ENCODE measurements at places on chromosomes 16 and 17. TPM values are rescaled to one million over a fixed set of nuclear protein-coding genes. Genes with fewer than 3 reads are reported as not detected.

DNA sequence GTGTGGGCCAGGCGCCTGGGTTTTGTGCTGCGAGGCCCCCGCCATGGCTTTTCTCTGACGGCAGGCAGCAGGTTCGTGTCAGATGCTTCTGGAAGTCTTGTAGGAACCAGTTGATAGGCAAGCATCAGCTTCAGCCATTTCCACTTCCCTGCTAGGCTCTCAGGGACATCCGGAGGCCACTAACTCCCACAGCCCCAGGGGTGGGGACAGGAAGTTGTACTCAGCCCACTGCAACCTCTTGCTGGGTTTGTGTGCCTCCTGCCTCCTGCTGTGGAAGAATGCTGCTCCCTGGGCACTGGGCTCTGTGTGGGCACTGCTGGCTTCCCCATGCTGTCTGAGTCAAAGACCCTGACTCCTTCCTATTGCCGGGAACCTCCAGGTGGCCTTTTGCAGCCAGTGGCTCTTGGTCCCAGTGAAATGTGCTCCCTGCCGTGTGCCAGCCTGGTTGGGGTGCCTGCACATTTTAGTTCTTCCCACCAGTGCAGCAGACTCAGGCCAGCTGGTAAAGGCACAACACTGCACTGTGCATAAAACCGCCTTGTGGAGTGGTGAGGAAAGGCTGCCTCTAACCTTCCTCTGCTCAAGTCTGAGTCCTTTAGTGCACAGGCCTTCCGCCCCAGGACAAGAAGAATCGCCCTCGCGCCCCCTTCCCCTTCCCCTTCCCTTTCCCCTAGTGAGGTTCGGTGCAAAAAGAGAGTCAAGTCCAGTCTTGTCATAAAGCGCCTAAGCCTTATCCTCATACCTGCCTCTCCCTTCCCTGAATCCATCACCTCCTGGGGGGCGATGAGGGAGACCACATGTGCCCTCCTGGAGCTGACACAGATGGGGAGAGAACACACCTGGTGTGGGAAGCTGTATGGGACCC lies 16.6 kb downstream of the LDHD start:
- no peak overlapping the region for H3K4me3 ChIP-seq
- peak overlapping the region; percentile 78 for H3K27ac ChIP-seq
- peaks cover 39% of the 10 kb centered on the region for H3K4me1 ChIP-seq
- no peaks in the 10 kb centered on the region for H3K27me3 ChIP-seq
- peak; percentile 69 for DNase-seq

- no peaks in the 10 kb centered on the region for H3K4me1 ChIP-seq
- H3K27ac ChIP-seq: no peak overlapping the region
- no peak overlapping the region for H3K4me3 ChIP-seq
- no peak for DNase-seq
- peaks cover 60% of the 10 kb centered on the region for H3K36me3 ChIP-seq
These were observed 53.6 kb upstream of the ICAM2 start for GRCh38 chr17:64073771-64074703.

GRCh38 chr16:59510008-59510424 lies 775.9 kb upstream of the GOT2 start:
- no peaks in the 10 kb centered on the region for H3K4me1 ChIP-seq
- H3K4me3 ChIP-seq: no peak overlapping the region
- H3K27ac ChIP-seq: no peak overlapping the region
- no peak for DNase-seq
- no peaks in the 10 kb centered on the region for H3K36me3 ChIP-seq

GRCh38 chr17:16962804-16963203 lies 9.1 kb downstream of the TNFRSF13B start:
- no peak overlapping the region for H3K27ac ChIP-seq
- peaks cover 7% of the 10 kb centered on the region for H3K27me3 ChIP-seq
- DNase-seq: no peak

GRCh38 chr17:80114758-80115157 lies 13.4 kb downstream of the GAA start:
- DNase-seq: no peak
- no peak overlapping the region for H3K27ac ChIP-seq
- no peaks in the 10 kb centered on the region for H3K4me1 ChIP-seq
- H3K4me3 ChIP-seq: no peak overlapping the region
- no peaks in the 10 kb centered on the region for H3K36me3 ChIP-seq

- no peak for DNase-seq
- peak overlapping the region; percentile 37 for H3K27ac ChIP-seq
- no peaks in the 10 kb centered on the region for H3K4me1 ChIP-seq
- H3K27me3 ChIP-seq: no peaks in the 10 kb centered on the region
These were observed 78.8 kb downstream of the CES1 start for GRCh38 chr16:55754056-55754455.

DNA sequence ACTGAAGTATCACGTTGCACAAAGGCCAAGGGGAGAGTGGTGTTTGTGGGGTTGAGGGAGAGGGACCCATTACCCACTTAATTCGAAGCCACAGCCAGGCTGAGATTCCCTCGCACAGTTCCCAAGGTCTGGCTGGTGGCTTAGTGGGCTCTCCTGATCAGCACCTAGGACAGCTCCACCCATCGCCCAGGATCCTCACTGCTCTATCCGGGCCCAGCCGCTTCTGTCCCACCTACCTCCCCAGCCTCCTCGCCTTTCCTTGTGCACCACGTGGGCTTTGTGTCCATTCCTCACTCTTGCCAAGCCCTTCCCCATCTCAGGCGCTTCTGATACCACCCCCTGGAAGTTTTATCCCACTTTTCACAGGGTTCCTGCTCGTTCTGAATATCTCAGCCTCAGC lies 163.5 kb downstream of the CCT6B start:
- H3K27me3 ChIP-seq: no peaks in the 10 kb centered on the region
- no peaks in the 10 kb centered on the region for H3K36me3 ChIP-seq
- H3K4me3 ChIP-seq: no peak overlapping the region
- H3K27ac ChIP-seq: no peak overlapping the region
- no peaks in the 10 kb centered on the region for H3K4me1 ChIP-seq

DNA sequence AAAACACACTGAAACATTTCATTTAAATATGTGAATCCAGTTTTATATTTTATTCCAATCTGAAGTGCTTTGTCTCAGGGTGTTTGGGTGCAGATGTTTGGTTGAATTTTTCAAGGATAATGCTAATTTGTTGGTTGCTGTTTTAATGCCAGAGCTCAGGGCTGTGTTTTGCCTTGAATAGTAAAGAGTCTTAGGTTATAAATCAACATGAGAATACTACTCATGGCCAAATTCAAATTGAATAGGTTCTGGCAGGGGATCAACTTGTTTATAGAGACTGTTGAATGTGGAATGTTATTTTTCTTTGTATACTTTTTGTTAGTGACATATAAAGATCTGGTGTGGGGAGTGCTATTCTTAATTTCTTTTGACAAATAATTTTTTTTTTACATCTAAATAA lies 18.8 kb downstream of the TOM1L1 start:
- no peak overlapping the region for H3K27ac ChIP-seq
- H3K4me3 ChIP-seq: no peak overlapping the region
- no peaks in the 10 kb centered on the region for H3K36me3 ChIP-seq
- no peaks in the 10 kb centered on the region for H3K27me3 ChIP-seq
- no peak for DNase-seq

- no peaks in the 10 kb centered on the region for H3K36me3 ChIP-seq
- H3K27me3 ChIP-seq: no peaks in the 10 kb centered on the region
- no peak overlapping the region for H3K4me3 ChIP-seq
- H3K4me1 ChIP-seq: peaks cover 40% of the 10 kb centered on the region
These were observed 73.2 kb upstream of the MRTFB start for GRCh38 chr16:13997933-13998332.

DNA sequence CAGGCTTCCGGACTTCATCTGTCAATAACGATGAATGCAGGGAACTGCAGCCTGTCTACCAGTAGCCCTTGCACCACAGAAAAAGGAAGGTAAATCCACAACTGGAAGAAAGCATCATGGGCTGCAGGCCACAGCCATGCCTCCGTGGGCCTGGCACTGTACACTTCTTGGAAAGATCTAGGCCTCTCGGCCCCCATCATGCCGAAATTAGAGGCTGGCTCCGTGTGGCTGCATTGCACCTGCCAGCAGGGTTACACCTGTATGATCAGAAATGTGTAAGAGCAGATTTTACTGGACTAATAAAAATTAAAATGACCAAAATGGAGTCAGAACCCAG lies 52.2 kb downstream of the SDK2 start:
- no peak overlapping the region for H3K4me3 ChIP-seq
- no peak for DNase-seq
- no peaks in the 10 kb centered on the region for H3K36me3 ChIP-seq
- no peaks in the 10 kb centered on the region for H3K27me3 ChIP-seq
- no peak overlapping the region for H3K27ac ChIP-seq
- H3K4me1 ChIP-seq: peaks cover 12% of the 10 kb centered on the region

C16orf89 gene
- total RNA-seq: 14.8 TPM

KRT31 gene
- not detected for total RNA-seq

NPTX1 gene
- 0.12 TPM for total RNA-seq

CCL2 gene
- 23.2 TPM for total RNA-seq

C1QL1 gene
- total RNA-seq: 1.4 TPM

Measured in heart left ventricle (tissue), 16 donors.